ENCODE measurements at places on chromosomes 13 and 19. TPM values are rescaled to one million over a fixed set of nuclear protein-coding genes. Genes with fewer than 3 reads are reported as not detected.

The BRCA2 gene
- 11.4 TPM for total RNA-seq

The WDR87 gene
- not detected for total RNA-seq

The NCAN gene
- not detected for total RNA-seq

The CTU1 gene
- total RNA-seq, result 13.8 TPM

The ZNF433 gene
- 2.3 TPM for total RNA-seq

The ACTMAP gene
- 0.51 TPM for total RNA-seq

The FGF21 gene
- total RNA-seq, result not detected

The DBP gene
- total RNA-seq, result 21.3 TPM

The IER2 gene
- 7.8 TPM for total RNA-seq

The IGSF23 gene
- total RNA-seq, result not detected

The ZNF730 gene
- total RNA-seq, result 0.08 TPM

The PGLYRP1 gene
- total RNA-seq, result not detected

The TNNI3 gene
- total RNA-seq, result 1.6 TPM

The FUT1 gene
- total RNA-seq, result 0.16 TPM

The DHDH gene
- total RNA-seq, result 0.45 TPM

The PAN3 gene
- 18.5 TPM for total RNA-seq

All from SK-MEL-5 (cell line).